Right renal cortex interstitium (tissue), 3 donors: ENCODE measurements at places on chromosomes 5 and 9.

DNA sequence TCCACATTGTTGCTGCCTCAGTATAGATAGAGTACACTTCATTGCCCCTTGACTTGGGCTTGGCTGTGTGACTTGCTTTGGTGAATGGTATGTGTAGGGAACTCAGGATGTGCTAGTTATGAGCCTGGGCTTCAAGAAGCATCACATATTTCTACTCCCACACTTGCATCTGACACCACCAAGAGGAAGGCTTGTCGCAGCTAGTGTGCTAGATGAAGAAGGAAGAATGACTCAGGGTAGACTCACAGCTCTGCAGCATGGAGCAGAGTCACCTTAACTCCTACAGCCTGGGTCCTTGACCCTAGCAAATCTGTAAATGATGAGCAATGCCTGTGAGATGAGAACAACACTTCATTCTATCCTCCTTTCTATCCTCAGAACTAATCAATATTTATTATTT is 261.8 kb downstream of the ASTN2 start:
- no peak for DNase-seq

- DNase-seq: no peak
Measured at GRCh38 chr9:126439883-126440653, 113.4 kb downstream of the MVB12B start.

GRCh38 chr5:31770998-31771397 is 132.1 kb downstream of the PDZD2 start:
- DNase-seq: no peak

- DNase-seq: no peak
Measured at GRCh38 chr9:131299346-131299960, 9.9 kb downstream of the PLPP7 start.

DNA sequence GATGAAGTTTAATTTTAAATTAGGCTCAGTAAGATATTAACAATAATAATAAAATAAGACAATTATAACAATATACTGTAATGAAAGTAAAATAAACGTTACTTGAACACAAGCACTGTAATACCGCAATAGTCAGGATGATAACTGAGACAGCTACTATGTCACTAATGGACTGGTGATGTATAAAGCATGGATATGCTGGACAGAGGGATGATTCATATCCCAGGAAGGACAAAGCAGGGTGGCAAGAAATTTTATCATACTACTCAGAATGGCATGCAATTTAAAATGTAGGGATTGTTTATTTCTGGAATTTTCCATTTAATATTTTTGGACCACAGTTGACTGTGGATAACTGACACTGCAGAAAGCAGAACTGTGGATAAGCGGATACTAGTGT is 196.9 kb downstream of the VPS13A start:
- DNase-seq: no peak

GRCh38 chr9:129081388-129081904 is 535 bp downstream of the DOLPP1 start:
- no peak for DNase-seq

GRCh38 chr9:100473276-100474081 is 530 bp downstream of the TMEFF1 start:
- peak; percentile 12 for DNase-seq

DNA sequence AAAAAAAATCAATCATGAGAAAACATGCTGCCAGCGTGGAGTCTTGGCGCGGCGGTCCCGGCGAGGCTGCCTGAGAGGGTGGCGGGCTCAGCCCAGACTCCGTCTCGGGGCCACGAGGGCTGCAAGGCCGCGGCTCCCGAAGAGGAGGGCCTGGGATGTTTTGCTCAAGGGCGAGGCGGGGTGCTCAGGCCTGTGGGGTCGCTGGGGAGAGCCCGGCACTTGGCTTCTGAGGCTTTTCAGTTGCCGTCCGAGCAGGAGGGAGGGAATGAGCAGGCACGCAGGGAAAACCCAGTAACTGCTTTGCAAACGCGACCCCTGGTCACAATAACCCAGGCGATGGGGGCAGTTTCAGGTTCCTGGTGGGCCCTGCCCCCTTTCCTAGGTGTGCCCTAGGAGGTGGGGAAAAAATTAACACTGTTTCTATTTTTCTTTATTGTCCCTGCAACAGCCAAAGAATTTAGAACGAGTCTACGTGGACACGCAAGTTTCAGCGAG is 3.2 kb upstream of the IRX2 start:
- DNase-seq: no peak

DNA sequence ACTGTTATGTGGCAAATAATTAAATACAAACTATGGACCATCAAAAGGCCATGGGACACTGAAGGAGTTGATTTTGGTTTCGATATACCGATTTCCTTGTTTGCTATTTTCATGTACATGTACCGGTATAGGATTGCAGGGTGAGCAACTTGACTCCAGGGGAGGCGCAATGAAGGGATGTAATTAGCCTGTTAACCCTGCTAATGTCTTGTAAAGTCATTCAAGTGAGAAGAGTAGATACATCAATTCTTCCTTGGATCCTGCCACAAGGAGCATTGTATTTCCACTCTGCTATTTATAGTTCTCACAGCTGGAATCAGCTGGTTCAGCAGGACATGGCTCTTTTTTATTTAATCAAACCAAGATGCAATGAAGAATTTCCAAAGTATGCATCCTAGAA is 102.0 kb downstream of the STK32A start:
- DNase-seq: peak; percentile 31

DNA sequence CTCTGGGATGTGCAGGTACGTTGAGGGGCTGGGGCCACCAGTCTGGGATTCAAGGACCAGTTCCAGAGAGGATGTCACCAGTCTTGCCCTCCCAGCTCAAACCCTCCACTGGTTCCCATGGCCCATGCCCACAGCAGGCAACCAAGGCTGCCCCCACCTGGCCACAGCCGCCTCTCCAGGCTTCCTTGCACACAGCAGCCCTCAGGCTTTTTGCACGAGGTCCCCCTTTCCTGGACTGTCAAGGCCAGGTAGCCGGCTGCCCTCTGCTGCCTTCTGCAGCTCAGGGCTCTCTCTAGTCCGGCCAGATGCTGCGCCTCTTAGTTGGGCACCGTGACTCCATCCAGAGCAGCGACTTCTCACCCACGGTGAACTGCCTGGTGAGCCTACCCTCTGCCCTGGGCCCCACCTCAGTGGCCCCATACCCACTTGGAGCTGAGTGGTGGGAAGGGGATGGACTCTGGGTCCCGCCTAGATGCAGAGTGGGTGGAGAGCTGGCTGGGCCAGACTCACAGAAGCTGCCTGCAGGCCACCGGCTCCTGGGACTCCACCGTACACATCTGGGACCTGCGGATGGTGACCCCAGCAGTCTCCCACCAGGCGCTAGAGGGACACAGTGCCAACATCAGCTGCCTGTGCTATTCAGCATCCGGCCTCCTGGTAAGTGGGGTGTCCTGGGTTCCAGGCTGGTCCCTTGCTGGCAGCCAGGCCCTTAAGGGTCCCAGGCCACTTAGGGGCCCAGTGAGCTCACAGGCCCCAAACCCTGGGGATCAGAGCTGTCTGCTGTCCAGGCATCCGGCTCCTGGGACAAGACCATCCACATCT is 2.9 kb downstream of the WDR38 start:
- DNase-seq: no peak

DNA sequence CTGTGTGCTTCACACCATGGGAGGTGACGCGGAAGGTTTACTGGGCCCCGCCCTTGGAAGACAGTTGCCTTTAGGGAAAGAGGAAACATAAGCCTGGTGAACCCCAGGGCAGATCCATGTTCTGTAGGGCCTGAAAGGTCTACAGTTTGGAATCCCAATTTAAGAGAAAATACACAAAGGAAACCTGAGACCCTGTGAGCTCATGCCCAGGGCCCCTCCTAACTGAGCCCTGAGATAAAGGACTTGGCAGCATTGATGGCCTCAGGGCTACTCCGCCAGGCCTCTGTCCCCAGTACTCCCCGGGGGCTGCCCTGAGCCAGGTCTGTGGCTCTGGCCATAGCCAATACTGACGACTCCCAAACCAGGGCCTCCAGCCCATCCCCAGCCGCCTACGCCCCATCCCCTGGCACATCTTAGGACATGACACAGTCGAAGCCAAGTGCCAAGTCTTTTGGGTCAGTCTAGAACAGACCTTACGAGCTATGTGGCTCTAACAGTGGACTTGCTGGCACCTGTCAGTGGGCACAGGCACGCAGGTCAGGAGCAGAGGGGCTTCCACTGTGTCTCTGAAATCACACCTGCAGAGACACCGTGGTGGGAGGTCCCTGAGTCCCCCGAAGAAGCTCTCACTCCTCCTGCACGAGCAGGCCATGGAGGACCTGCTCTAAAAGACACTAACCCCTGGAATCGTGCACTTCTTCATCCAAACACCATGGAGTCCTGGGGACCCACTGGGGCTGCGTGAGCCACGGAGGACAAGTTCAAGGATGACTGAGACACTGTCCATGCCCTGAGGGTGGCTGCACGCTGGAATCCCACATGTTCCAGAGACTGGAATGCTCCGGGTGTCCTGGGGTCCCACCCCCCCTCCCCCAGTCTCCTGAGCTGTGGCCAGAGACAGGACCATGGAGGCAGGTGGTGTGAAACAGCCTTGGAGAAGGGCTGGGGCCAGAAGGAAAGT is 40.3 kb upstream of the BARHL1 start:
- no peak for DNase-seq

DNA sequence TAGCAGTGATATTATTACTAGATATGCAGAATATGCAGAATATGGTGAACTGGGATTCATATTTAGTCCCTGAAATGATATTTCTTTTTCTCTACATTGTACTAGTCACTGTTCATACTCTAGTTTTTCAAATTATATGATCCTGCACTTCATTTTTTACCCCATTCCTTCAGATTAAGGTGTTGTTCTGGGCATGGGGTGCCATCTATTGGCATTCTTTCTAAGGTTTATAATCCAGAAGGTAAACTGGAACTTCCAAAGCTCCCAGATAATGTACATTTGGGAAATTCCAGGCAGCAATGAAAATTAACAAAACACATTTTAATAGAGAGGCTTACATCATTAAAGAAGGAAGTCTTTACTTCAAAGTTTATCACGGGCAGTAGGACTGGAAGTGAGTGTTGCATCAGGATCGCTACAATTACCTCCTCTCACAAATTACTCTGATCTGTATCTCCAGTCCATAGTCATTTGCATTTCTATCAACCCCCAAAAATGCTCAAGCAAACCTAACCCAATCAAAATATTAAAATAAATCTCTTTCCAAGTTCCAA is 12.5 kb downstream of the RFX3 start:
- no peak for DNase-seq

GRCh38 chr5:160289356-160289651 is 23.1 kb downstream of the CCNJL start:
- no peak for DNase-seq

DNA sequence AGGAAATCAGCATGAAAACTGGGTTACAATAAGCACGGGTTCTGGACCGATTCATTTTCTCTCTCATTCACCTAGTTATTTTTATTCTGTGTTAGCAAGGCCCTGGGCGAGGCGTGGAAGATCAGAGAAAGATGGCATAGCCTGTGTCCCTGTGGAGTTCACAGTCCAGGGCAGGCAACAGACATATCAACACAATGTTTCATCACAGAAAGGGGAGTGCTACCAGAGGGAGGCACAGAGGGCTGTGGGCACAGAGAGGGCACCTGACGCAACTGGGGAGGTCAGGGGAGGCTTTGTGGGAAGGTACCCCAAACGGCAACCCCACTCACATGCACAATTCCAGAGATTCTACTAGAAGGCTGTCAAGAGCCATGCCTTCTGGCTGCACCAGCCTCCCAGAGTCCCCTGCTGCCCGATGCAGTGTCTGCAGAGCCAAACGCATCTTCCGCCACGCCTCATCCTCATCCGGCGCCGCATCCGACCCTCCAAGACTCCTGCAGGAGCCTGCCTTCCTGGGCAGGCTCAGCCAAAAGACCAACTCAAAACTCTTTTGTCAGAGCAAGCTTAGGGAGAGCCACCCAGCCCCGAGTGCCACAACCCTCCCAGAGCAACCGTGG is 1.4 kb downstream of the FAM193B start:
- DNase-seq: no peak

- DNase-seq: no peak
Measured at GRCh38 chr5:68251804-68252522, 36.4 kb downstream of the PIK3R1 start.

- DNase-seq: no peak
Measured at GRCh38 chr9:2120926-2121689, 106.0 kb downstream of the SMARCA2 start.

GRCh38 chr9:34070606-34071324 is 22.1 kb upstream of the UBAP2 start:
- DNase-seq: no peak

GRCh38 chr5:142527234-142527633 is 158.7 kb downstream of the FGF1 start:
- DNase-seq: no peak

GRCh38 chr5:41763081-41763480 is 107.1 kb downstream of the OXCT1 start:
- DNase-seq: no peak

- no peak for DNase-seq
Measured at GRCh38 chr5:168939887-168940544, 360.8 kb upstream of the PANK3 start.

GRCh38 chr5:129392681-129393080 is 67.4 kb upstream of the ADAMTS19 start:
- no peak for DNase-seq

DNA sequence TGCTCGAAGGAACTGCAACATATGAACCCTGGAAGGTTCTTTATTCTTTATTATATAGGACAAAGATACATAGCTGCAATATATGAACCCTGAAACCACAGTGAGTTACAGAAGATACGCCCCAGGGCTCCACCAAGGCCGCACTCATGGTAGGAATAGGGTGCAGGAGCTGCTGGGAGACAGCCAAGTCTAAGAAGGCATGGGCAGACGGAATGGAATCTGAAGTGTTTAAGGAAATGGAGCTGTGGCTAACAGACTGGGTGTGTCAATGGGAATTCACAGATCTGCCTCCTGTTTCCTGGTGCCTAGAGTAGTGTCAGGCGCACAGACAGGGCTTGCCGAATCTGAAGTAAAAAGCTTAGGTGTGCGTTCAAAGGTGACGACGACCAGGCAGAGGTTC is 286.4 kb downstream of the DENND1A start:
- no peak for DNase-seq

- DNase-seq: no peak
Measured at GRCh38 chr5:57417971-57418370, 64.6 kb downstream of the ACTBL2 start.

DNA sequence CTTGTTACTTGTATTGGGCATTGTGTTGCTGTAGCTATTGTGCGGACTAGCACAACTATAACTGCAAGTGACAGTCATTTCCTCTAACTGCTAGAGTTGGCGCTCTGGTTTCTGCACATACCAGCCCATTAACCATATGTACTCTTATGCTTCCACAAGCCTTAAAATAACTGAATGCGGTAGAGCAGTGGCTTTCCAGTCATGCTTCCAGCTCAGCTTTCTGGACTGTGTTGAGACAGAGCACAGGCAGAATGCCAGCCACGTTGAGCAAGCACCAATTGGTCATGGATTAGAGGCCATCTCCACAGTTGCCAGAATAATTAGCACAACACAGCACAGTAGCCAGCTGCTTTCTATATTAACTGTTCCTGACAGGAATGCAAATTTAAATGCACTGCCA is 12.2 kb downstream of the INVS start:
- DNase-seq: no peak

- DNase-seq: no peak
Measured at GRCh38 chr5:163585206-163585605, 79.8 kb downstream of the MAT2B start.

- no peak for DNase-seq
Measured at GRCh38 chr5:81786991-81787390, 36.1 kb upstream of the SSBP2 start.

GRCh38 chr5:168951769-168952168 is 349.2 kb downstream of the SLIT3 start:
- no peak for DNase-seq
